A549 (cell line): ENCODE measurements at places on chromosomes 11 and 22.

DNA sequence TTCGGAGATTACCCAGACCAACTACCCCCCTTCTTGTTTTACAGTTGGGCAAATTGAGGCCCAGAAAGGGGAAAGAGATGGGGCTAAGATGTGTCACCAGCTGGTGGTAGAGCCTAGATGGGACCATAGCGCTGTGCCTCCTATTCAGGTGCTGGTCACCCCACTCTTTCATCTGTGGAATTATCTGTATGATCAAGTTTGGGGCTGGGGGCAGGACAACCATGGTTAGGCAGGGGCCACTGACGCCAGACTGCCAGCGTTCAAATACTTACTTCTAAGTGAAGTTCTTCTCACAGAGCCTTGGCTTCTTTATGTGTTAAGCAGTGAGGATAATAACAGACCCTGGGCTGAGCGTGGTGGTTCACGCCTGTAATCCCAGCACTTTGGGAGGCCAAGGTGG lies 55.9 kb downstream of the IGLL1 start:
- no peak for DNase-seq

- DNase-seq: peak; percentile 38
Observed at GRCh38 chr22:50274311-50274710, 4.1 kb upstream of the MAPK11 start.

- DNase-seq: no peak
Observed at GRCh38 chr11:121368364-121369240, 76.0 kb downstream of the SC5D start.

- DNase-seq: no peak
Observed at GRCh38 chr11:82992223-82992622, 79.5 kb downstream of the RAB30 start.

DNA sequence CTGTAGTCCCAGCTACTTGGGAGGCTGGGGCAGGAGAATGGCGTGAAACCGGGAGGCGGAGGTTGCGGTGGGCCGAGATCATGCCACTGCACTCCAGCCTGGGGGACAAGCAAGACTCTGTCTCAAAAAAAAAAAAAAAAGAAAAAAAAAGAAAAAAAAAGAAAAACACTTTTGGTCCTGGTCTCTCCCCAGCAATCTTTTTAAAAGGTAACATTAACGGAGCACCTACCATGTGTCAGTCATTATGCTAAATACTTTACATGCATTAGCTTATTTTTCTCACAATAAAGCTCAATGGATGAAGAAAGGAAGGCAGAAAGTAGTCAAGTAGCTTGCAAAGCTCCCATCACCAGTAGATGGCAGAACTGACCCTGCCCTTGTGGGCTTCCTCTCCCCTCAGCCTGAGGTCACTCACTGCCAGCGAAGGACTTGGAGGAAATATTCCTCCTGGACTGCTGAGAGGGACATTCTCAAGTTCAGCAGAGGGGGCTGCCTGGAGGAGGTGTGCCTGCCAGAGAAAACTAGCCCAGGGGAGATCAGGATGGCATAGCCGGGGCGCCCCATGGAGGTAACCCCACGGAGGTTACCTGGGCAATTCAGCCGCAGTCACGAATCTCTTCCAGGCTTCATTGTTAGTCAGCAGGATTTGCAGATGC lies 15.5 kb downstream of the APOL3 start:
- DNase-seq: peak; percentile 62

- no peak for DNase-seq
Observed at GRCh38 chr11:119505861-119506260, 82.9 kb upstream of the THY1 start.

DNA sequence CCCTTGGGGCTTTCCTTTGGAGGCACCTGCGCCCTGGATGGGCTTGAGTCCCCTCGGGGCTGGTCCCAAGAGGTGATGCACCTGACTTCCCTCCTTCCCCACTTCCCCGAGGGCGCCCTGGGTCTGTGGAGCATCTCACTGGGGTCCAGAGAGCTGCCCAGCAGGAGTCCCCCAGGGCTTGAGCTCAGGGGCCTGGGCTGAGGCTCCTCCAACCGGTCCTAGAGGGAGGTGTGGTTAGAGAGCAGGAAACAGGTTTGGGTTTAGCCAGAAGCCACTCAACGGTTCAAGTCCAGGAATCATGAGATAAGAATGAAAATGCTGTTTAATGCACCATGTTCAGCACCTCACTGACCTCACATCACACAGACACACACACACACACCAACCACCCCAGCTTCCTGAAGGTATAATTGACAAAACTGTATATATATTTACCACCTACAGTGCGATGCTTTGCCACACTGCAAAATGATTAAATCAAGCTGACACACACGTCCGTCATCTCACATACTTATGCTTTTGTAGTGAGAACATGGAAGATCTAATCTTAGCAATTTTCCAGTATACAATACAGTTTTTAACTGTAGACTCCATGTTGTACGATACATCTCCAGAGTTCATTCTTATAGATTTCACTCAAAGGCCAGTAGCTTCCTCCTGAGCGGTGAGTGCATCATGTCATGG lies 628 bp upstream of the IGLL1 start:
- DNase-seq: no peak

- no peak for DNase-seq
Observed at GRCh38 chr11:20041499-20041898, 118.8 kb downstream of the DBX1 start.

GRCh38 chr11:132909021-132909606 lies 623.2 kb downstream of the OPCML start:
- no peak for DNase-seq

GRCh38 chr22:26889802-26890201 lies 232.4 kb downstream of the MIAT start:
- DNase-seq: no peak

- DNase-seq: no peak
Observed at GRCh38 chr11:93512949-93513667, 30.1 kb downstream of the SMCO4 start.

- no peak for DNase-seq
Observed at GRCh38 chr11:119374632-119375336, 6.7 kb downstream of the USP2 start.

DNA sequence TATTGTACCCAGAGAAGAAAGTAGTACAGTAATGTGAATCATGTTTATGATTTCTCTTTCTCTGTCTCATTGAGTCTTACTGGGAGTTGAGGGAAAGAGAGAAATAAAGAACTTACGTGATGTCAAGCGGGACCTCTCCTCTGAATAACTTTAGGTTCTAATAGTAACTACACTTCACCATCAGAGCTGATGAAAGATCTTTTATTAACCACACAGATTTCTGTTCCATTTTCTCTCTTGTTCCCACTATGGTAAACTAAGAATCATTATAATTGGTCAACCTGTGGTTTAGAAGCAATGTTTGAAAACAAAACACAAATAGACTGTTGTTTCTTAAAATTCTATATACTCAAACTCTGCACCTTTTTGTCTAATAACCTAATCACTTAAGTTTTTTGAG lies 142.3 kb downstream of the ELP4 start:
- no peak for DNase-seq

GRCh38 chr22:25843660-25844405 lies 101.8 kb downstream of the MYO18B start:
- DNase-seq: no peak

DNA sequence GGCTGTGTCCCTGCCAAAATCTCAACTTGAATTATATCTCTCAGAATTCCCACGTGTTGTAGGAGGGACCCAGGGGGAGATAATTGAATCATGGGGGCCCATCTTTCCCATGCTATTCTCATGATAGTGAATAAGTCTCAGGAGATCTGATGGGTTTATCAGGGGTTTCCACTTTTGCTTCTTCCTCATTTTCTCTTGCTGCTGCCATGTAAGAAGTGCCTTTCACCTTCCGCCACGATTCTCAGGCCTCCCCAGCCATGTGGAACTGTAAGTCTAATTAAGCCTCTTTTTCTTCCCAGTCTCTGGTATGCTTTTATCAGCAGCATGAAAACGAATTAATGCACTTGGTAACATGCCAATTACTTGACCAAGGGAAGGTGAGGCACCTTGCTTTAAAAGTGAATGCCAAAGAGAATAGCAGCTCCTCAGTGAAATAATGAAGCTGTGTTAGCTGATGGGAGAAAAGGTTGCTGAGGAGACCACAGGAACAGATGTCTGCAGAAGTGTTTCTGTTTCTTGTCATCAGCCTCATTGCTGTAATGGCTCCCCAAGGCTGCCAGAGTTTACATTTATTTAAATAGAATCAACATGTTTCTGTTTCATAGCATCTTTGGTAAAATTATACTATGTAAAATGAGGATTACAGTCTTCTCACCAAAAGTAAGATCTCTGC lies 89.0 kb upstream of the CD44 start:
- DNase-seq: no peak

DNA sequence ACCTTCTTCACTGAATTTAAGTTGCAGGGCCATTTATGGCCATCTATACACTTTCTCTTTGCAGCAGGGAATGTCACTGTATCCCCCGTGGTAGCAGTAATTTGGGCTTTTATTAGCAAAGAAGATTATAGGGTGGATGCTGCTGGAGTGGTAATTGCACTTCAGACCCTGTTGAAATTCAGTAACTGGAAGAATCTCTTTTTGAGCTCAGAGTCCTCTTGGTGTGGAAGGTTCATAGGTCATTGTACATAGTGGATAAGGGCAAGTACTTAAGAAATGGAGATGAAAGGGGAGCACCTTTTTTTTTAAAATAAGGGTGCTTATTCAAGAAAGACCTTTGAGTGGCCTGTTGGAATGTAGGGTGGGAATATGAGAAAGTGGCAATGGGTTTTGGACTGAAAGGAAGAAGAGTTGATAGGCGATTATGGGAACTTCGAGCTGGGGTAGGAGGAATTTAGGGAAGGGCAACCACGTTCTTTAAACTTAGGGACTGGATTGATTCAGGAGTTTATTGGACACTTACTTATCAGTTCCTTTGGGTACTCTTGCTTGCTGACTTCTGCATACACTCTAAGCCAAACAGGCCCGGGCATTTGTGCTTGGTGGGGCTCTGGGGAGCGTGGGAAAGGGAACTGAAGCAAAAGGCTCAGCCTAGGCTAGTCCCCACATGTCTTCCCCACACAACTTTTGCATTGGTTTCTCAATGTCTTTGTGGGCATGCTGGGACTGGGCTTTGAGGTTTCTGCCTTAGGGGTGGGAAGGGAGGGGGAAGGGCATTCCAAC lies 26.5 kb downstream of the CTNND1 start:
- no peak for DNase-seq

GRCh38 chr11:110077831-110078325 lies 15.3 kb upstream of the ZC3H12C start:
- no peak for DNase-seq

- no peak for DNase-seq
Observed at GRCh38 chr11:112620621-112621394, 340.4 kb upstream of the NCAM1 start.

GRCh38 chr11:99522467-99523173 lies 501.9 kb downstream of the CNTN5 start:
- no peak for DNase-seq

- DNase-seq: no peak
Observed at GRCh38 chr11:92311616-92312449, 87.2 kb downstream of the FAT3 start.

DNA sequence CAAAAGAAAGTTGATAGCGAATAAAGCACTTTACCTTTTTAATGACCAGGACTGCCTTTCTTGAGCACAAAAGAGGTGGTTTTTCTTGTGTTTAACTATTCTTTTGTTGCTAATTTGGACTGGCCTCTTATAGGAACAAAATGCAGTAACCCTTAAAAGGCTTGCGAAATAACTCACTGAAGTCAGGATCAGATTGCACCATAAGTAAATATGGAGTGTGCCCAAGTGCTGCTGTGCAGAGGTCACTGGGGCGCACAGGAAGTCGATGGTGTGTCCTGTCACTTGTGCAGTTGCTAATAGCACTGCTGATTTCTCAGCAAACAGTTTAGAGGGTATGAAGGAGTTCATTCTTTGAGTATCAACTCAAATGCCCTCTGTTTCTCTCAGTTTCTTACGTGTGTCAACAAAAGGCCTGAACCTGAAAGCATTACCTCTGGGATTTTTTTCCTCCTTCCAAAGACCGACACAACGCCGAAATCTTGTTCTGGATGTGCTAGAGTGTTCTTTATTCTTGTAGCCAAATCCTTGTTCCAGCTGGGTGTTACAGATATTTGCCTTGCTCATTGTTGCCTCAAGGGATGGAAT lies 71.3 kb downstream of the ATXN10 start:
- no peak for DNase-seq

DNA sequence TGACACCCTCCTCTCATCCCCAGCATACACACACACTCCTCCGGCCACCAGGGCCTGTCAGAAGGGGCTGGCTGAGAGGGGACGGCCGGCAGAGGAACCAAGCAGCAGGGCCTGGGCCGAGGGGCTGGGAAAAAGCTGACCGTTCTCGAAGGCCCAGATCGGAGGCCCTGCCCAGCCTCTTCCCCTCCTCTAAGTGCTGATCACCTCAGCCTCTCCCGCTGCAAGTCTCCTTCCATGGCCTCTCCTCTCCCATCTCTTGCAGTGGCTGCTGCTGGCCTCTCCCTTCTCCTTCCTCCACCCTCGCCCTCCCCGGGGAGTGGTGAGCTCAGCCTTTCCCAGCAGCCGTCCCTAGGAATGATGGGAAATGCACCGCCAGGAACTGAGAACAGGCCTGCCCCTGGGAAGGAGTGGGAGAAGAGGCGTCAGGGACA lies 39.6 kb downstream of the ARRB1 start:
- no peak for DNase-seq

- DNase-seq: no peak
Observed at GRCh38 chr22:49457146-49457545, 370.5 kb downstream of the BRD1 start.

GRCh38 chr11:17598700-17599459 lies 51.8 kb downstream of the OTOG start:
- DNase-seq: peak; percentile 59

GRCh38 chr11:117232911-117233409 lies 489 bp downstream of the RNF214 start:
- no peak for DNase-seq

GRCh38 chr11:131392528-131393255 lies 22.3 kb downstream of the NTM start:
- DNase-seq: no peak

DNA sequence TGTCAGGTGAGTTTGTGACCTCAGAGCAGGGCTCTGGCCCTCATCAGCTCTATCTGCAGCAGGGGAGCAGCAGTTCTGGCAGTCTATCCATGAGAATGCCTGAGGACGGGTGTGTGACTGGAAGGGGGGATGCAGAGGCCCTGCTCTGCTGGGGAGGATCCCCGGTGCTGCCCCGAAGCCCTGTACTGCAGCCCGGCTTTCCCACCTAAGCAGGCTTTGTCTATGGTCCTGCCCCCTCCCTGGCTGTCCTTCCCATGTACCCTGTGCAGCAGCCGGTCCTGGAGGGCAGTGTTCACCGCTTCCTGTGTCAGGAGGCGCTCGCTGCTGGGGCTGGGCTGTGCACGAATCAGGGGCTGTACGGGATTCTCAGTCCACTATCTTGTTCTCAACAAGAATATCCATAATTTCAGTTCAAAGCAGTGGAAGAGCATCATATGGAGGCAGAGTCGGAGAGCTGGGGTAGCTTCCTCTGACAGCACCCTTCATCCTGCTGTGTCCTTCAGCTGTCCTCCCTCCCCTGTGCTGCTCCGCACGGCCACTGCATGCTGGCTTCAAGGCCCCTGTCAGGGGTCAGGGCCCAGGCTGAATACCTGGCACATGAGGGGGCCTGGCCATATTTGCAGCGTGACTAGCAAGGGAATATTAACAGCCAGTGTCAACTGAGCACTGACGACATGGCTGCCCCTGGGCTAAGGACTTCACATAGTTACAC lies 125.2 kb downstream of the CTTN start:
- no peak for DNase-seq
